Suppressor macrophage (primary cell): ENCODE measurements at places on chromosomes 13 and 19.

DNA sequence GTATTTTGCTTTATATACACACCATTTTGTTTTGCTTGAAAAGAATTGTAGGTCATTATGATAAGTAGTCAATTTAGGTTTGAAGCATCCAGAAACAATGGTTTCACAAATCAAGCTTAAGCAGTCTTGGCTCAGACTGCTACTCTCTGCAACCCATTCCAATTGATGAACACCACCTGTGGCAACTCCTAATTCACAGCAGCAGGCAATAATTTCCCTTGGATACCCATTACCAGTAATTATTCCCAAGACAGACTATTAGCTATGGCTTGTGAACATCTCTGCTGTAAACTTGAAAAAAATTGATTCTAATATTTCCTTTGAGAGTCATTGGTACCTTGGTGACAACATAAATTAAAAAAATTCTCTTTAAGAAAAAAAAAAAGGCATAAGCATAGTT is 299.3 kb upstream of the SLITRK6 start:
- DNase-seq: no peak

DNA sequence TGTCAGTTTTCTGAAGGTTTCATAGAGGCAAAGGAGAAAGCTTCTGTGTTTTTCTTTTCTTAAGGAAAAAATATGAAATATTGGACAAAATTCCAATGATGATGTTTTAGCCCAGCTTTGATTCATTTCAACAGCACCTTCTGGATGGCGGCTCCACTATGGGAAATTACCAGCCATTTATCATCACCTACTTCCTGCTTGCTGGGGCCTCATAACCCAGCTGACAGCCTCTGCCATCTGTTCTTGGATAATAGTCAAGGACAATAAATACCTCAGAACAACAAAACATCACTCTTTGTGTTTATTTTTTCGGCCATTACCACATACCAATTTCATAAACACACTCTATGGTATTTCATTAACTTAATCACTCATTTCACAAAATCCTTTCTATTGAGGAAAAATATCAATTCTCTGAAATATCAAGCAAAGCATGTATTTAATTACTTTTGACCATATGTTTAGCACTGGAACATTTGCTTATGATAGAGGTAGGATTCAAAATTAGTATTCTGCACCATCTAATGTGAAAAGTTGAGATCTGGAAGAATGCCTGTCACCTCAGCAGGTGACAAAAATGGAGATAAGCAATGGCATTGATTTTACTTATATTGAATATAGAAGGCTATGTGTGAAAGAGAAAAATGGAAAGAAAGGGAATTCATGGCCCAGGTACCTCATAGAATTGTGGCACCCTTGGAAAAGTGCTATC is 629.7 kb downstream of the LIG4 start:
- no peak for DNase-seq

GRCh38 chr13:38417241-38417640 is 67.6 kb downstream of the UFM1 start:
- DNase-seq: no peak

- no peak for DNase-seq
Measured at GRCh38 chr19:48644355-48644754, 1.6 kb downstream of the CA11 start.

- DNase-seq: peak; percentile 10
Measured at GRCh38 chr13:75479102-75479740, 2.7 kb downstream of the TBC1D4 start.

- no peak for DNase-seq
Measured at GRCh38 chr13:111967572-111968201, 99.3 kb upstream of the SOX1 start.

- no peak for DNase-seq
Measured at GRCh38 chr13:74573654-74574053, 439.4 kb upstream of the KLF12 start.

- no peak for DNase-seq
Measured at GRCh38 chr13:64527561-64527960, 2702.6 kb downstream of the PCDH9 start.

DNA sequence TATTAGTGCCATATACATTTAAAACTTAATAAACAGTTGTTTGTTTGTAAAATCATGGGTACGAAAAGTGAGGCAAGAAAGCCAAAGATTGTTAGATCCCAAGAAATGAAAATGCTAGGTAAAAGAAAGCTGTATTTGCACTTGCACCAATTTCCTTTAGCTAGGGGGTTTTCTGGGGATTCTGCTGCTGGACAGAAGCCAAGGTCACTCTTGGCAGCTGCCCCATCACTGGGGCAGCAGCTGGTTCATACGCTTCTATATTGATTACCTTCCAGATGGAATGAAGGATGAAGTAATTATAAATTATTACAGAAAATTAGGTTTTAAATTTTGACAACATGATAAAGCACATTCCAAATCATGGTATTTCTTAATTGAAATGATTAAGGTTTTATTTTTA is 127.4 kb downstream of the SLITRK5 start:
- DNase-seq: no peak

- no peak for DNase-seq
Measured at GRCh38 chr19:35104361-35104760, 11.3 kb upstream of the FXYD3 start.
